ENCODE measurements at places on chromosomes 5 and 9.

GRCh38 chr9:24487250-24487861 lies 58.3 kb downstream of the IZUMO3 start:
- DNase-seq, result no peak

DNA sequence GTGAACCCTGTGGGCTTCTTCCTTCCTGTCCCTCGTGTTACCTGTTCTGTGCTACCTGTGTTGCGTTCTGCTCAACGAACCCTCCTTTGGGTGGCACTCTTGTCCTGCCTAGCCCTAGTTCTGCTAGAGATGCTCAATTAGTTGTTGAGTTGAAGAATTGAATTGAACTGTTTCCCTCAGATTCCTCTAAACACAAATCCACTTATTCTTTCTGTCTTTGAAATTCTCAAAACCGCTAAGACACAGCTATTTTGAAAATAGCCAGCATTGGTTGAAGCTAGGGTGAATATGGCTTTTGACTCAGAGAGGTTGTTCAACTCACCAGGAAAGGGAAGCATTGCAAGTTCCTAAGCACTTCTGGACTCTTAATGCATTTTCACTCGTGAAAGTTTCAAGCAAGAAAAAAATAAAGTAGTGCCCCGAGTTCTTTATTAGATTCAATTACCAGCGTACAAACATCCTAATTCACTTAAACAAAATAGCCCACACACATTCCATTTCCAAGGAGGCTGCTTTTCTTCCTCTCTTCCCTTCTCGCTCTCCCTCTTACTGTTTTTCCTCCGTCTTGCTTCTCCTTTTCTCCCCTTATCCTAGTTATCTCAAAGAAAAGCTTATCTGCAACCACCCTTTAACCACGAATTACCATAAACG lies 642 bp upstream of the ITGA1 start:
- no peak for DNase-seq

DNA sequence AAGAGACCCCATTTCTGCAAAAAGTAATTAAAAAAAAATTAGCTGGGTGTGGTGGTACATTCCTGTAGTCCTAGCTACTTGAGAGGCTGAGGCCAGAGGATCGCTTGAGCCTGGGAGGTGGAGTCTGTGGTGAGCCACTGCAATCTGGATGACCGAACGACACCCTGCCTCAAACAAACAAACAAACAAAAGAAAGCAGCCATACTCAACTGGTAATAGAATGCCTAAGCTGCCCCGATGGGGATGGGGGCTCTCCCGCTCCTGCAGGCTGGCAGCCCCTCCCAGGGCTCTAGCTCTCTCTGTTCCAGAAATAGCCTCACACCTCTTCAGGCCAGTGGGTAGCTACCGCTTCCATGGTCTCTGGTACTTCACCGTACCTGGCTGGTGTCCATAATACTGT lies 241.8 kb downstream of the FANCC start:
- no peak for DNase-seq

DNA sequence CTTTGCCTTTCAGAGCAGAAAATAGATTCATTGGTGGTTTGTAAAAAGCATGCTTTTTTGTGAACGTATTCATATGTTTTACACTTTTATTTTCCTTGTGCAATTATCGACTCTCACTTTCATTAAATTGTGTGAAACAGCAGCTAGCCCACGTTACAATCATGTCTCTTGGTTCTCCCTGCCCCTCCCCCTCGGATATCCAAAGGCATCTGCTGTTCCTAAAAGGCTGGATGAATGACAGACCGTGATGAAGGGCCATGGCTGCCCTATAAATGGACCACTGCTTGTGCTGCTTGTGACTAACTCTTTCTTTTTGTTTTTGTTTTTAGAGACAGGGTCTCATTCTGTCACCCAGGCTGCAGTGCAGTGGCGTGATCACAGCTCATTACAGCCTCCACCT lies 17.0 kb upstream of the SEMA4D start:
- no peak for DNase-seq

DNA sequence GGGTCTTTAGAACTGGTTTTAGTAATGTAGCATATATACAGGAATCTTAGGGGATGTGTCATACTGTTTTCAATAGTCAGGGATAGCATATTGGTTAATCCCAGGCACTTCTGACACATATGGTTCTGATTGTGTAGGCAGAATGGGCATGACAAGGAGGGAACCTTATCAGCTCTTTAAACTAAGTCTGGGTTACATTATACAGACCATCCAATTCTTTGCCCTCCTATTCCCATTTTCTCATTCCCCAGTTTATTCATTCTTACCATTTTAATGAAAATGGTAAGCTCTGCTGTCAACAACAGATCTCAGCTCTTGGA lies 85.1 kb downstream of the NDUFAF2 start:
- no peak for DNase-seq

All from effector memory CD4-positive, alpha-beta T cell (primary cell).